RWPE1 (cell line): ENCODE measurements at places on chromosomes 6 and 20.

GRCh38 chr20:8646716-8647115, 422.2 kb upstream of the PLCB4 start:
- peak; percentile 8 for DNase-seq

DNA sequence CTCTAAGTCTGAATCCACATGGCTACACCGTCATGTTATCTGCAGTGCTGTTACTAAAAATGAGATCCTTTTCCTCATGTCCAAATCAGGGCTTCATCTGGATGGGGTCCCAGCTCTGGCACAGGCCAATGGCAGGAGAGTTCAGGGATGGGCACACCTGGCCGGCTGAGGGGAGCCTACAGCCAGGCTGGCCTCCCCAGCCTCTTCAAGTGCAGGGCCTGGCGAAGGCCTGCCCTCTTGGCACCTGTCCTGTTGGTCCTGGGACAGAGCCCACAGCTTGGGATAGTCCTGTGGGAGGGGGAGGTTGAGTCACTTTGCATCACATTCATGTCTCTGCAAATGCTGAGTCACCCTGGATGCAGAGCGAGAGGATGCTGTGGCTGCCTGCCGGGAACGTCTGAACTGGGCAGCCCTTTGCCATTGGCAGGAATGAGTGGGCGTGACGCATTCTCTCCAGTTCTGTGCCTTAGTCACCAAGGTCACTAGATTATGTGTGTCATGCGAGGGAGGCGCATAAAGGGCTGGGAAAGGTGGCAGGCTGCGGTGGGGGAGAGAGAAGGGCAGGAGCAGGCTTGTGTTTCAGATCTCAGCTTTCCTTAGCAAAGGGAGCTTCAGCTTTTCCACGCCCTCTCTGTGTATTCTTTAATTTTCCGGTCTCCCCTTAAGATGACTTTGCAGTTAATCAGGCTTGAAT, 223.2 kb upstream of the ECI2 start:
- peak; percentile 96 for DNase-seq

DNA sequence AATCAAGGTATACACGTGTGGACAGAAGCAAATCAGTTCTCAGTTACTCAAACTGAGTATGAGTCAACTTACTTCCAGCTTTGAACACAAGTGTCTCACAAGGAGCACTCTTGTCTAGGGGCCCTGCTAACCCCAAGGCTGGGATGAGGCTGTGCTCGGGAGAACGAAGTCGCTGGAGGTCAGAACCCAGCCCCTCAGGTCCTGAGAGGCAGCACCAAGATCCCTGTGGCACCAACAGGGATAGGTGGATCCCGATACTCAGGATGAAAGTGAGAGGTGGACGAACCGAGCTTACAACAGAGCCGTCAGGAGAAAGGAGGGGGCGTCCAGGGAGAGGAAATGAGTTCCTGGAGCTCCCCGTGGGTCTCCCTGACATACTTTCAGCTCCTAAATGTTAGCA, 85.7 kb downstream of the GINS1 start:
- DNase-seq, result no peak

GRCh38 chr6:24974182-24975171, 38.7 kb upstream of the RIPOR2 start:
- DNase-seq, result no peak

- no peak for DNase-seq
Measured at GRCh38 chr6:18118330-18118729, 4.1 kb downstream of the NHLRC1 start.

DNA sequence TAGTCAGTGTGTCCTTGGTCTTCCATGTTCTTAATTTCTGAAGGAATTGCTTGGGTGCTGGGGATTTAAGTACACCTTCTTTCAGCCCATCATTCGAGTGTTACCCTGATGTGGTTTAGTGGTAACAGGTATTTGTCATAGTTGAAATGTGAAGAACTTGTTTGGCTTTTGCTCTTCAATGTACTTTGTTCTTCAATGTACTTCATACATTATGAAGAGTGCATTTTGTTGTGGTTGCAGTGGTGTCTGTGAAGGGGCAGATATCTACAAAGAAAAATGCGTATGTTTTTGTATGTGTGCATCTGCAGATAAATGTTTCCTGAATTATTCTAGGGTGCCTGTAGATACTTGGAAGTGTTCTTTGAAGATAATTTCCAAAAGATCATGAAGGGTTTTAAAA, 111.2 kb upstream of the SUPT3H start:
- DNase-seq, result no peak

DNA sequence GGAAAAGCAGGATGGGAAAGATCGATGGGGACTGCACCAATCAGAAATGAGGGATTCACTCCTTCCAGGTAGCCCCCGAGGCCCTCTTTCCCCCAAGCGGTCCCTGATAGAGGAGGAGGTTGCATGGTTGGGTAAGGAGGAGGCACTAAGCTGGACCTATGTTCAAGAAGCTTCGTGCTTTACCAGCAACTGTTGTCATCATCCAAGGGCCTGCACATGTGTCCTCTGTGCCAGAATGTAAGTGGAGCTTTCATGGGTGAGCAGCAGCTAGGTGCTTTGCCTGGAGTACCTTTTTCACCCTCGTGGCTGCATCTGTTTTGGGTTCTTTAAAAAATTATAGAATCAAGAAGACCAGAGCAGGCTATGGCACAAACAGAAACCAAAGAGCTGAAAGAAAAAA, 54.0 kb downstream of the GMPR start:
- no peak for DNase-seq

DNA sequence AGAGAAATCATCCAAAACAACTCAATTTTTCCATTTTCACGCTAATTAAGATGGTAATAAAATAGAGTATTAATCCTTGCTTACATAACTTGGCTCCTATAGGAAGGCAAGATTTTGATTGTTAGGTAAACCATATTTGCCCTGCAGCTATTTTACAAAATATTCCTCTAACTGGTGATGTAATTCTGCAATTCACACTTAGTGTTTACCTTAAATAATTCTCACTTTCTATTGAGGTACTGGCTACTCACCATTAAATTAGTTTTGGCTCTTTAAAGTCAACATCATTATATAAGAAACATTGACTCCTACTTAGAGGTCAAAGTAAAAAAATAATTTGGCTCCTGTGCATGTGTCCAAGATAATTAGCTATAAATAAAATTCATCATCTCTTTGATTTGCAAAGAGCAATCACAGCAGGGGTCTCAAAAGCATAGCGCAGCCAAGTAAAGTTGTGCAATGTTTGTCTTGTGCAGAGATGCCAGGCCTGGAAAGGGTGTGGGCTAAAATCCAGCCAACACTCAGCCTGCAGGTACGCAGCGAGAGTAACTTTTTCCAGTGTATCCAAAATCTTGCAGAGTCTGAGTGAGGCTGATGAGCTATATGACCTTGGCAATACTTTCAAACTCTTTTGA, 501.2 kb downstream of the MMUT start:
- no peak for DNase-seq

DNA sequence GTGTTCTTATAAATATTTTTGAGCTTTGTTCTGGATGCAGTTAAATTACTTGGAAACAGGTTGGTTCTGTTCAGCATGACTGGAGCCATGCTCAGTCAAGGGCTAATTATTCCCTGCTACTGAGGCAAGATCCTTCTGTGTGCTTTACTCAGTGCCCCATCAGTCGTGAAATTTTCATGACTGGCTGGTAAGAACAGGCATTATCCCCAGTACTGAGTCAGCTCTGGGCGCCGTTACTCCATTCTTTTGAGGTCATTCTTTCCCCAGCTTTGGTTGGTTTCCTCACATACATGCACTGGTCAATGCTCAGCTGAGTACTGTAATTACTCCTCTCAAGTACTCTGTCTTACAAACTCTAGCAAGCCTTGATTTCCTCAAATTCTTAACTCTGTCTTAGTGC, 71.3 kb downstream of the CDKAL1 start:
- no peak for DNase-seq

GRCh38 chr6:11202513-11203305, 29.8 kb downstream of the NEDD9 start:
- no peak for DNase-seq

DNA sequence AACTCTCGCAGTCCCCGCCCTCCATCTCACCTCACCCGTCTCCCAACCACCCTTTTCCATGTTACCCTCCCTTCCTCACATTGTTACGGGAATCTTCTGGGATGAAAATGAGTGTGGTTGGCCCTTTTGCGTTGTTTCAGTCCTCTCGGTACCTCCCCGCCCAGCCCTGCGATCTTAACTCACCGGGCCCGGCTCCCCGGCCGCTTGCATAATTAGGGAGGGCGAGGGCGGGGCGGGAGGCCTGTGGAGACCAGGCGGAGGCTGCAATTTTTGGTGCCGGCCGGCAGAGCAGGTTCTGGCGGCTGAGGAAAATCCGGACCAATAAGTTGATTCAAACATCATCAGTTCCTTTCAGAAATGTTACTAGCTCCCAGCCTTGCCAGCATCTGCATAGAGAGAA, 25.2 kb downstream of the TFAP2B start:
- peak; percentile 22 for DNase-seq

DNA sequence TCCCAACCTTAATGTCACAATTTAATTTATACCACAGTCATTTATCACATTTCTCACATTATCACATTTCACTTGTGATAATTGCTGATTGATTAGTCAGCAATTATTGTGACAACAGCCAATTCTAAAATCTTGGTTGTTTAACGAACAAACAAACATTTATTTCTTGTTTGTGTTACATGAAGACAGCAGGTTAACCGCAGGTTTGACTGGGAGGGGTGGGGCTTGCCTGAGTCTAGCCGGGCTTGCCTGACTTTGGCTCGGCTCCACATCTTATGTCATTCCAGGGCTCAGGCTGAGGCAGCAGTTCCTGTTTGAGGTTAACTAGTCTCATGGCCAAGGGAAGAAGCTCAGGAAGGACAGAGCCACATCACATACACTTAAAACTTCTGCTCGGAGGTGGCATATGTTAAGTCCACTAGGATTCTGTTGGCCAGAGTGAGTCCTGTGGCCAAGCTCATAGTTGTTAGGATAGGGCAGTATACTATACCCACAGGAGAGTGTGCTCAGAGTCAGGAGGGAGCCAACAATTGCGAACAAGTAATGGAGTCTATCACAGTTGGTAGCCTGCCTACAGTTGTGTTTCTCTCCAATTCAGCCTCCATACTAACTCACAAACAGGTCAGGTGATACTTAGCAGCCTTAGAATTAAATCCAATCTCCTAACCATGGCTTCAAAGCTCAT, 90.0 kb upstream of the IFNGR1 start:
- DNase-seq, result peak; percentile 80
